ENCODE measurements at places on chromosomes 5 and 9. TPM values are rescaled to one million over a fixed set of nuclear protein-coding genes. Genes with fewer than 3 reads are reported as not detected.

- no peak for DNase-seq
Measured at GRCh38 chr9:38316166-38316780, 76.2 kb upstream of the ALDH1B1 start.

The RECK gene
- 61.8 TPM for total RNA-seq

The HMCN2 gene
- not detected for total RNA-seq

DNA sequence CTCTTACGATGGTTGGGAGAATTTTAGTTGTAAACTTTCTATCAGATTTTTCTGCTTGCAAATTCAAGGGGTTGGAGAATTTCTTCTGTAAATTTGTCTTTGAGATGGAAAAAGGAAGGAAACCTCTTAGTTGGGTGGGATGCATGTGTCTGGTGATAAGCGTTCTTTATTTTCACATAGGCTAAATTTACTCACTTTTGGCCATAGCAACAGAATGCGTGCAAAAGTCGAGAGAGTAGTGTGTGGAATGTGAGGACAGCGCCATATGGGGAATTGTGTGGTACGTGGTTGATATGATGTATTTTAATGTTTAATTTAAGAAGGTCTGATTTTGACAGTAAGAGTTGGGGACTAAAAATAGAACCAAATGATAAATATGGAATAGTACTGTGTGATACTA, 282.2 kb downstream of the TAF11L14 start:
- DNase-seq = no peak

The OTP gene
- total RNA-seq = not detected

The PDCD1LG2 gene
- total RNA-seq = 10.9 TPM

- peak; percentile 66 for DNase-seq
Measured at GRCh38 chr9:135906291-135907005, 898 bp downstream of the CAMSAP1 start.

- no peak for DNase-seq
Measured at GRCh38 chr9:126347911-126348760, 21.5 kb downstream of the MVB12B start.

Data from fibroblast of the aortic adventitia (primary cell).